ENCODE measurements at places on chromosomes 6 and 20.

- DNase-seq, result no peak
Measured at GRCh38 chr6:29828471-29828797, 809 bp downstream of the HLA-G start.

GRCh38 chr20:15317546-15318232, 980.3 kb upstream of the FLRT3 start:
- no peak for DNase-seq

- no peak for DNase-seq
Measured at GRCh38 chr6:2102966-2103365, 142.4 kb downstream of the GMDS start.

- DNase-seq, result no peak
Measured at GRCh38 chr6:30614044-30614842, 2.8 kb downstream of the PPP1R10 start.

GRCh38 chr6:135397172-135397952, 100.2 kb downstream of the AHI1 start:
- DNase-seq, result no peak

GRCh38 chr20:63114006-63114692, 101.8 kb downstream of the YTHDF1 start:
- DNase-seq, result no peak

- DNase-seq, result no peak
Measured at GRCh38 chr6:53588816-53589509, 44.1 kb upstream of the GCLC start.
